Stimulated activated CD4-positive, alpha-beta T cell treated with anti-CD3 and anti-CD28 coated beads, TNF-alpha, amount 100 ng/mL, for 1 hour (primary cell): ENCODE measurements at places on chromosomes 2 and 18.

DNA sequence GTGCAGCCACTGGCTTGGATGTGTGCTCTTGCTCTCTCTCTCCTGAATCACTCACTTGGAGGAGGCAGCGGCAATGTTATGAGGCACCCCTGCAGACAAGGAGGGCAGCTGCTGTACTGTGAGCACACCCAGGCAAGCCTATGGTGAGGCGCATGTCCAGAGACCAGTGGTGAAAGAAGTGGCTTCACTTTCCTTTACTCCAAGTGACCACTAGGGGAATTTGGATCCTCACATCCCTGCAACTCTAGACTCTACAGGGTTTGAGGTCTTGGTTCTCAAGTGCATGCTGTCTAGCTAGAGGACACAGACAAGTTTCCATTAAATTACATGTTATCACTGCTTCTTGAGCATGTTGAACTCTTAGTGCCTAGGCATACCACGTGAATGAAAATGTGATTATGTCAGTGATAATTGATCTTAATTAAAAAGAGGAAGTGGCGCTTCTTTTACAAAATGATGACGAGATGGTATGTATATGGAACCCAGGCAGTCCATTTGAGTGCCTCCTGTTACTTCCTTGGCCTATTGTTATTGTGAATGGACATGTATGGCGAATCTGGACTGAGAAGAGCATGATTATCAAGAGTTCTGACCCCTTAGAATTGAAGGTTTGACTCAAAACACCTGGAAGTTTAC is 181.0 kb upstream of the CDH2 start:
- no peak for DNase-seq

DNA sequence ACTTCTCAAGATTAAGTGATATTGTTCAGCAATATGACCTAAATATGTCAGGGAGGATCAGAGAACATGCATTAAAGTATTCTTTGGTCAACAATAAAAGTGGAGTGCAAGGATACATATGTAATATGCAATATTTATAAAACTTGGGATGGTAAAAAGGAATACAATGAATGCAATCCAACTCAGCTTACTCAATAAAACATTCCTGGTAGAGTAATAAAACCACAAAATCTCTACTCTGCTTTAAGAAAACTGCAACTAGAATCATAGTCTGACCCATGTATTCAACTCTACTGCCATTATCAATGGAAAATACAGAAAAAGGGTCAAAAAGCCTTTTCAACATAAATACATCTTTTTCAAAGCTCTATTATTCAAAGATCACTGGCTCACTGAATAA is 11.6 kb downstream of the IRS1 start:
- DNase-seq = no peak

DNA sequence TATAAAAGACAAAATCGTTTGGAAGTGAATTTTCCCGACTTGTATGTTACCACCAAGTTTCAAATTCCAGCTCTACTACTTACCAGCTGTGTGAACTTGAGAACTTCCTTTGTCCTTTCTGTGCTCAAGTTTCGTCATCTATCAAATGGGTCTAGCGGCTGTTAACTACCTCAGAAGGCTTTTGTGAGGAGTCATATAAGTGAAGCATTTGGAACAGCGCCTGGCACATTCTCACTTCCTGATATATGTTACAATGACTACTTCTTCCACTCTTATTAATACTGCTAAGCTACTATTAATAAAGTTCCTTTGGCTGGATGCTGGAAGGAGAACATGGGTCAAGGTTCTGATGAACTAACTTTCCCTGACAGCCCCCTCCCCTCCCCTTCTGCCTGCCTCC is 104.5 kb downstream of the MEIS1 start:
- DNase-seq = no peak

GRCh38 chr2:240759459-240759858 is 60.6 kb downstream of the KIF1A start:
- no peak for DNase-seq

DNA sequence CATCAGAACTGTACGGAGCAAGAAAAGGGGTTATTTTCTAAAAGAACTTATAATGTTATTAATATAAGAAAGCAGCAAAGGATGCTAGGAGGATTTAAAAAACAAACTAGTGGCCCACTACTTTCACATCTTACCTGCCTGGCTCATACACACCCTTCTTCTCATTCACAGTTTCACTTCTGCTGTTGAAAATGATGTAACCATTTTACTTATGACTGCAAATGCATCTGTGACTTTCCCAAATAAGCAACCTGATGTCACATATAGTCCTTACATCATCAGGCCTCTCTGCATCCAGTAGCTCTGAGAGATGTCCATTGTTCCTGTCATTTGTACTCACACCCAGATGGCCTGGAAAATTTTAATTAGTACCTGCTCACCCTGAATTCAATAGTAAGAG is 101.8 kb upstream of the MYO3B start:
- no peak for DNase-seq

- DNase-seq = no peak
Measured at GRCh38 chr2:228581731-228582130, 400.2 kb upstream of the SPHKAP start.

GRCh38 chr2:120894966-120895365 is 159.3 kb downstream of the GLI2 start:
- DNase-seq = no peak

GRCh38 chr2:197452754-197453122 is 614 bp upstream of the COQ10B start:
- DNase-seq = no peak

- DNase-seq = no peak
Measured at GRCh38 chr2:132503701-132504100, 87.1 kb downstream of the GPR39 start.

DNA sequence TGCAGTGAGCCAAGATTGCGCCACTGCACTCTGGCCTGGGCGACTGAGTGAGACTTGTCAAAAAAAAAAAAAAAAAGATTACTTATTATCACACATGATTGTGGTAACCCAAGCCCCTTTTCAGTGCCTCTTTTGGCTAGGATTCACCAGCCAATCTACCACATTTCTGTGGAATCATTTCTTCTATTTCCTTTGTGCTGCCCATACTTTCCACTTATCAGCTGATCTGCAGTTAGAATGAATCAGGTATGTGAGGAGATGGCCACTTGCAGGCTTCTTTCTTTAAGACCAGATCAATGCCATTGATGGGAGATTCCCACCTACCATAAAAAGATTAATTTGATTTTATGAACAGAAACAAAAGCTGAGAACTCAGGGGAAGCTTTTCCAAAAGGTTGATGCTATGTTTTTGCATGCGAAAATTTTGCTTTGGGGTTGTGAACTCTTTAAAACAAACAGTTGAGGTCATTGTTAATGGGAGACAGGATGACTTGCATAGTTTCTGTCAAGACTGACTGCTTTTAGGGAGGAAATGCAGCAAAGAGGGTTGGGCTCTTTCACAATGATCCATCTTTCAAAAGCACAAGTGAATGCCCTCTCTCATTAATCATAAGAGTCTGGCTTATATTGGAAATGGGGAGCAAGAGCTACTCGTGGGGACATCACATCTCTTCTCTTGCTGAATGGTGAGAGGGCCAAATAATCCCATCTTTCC is 66.9 kb upstream of the CYP26B1 start:
- no peak for DNase-seq

DNA sequence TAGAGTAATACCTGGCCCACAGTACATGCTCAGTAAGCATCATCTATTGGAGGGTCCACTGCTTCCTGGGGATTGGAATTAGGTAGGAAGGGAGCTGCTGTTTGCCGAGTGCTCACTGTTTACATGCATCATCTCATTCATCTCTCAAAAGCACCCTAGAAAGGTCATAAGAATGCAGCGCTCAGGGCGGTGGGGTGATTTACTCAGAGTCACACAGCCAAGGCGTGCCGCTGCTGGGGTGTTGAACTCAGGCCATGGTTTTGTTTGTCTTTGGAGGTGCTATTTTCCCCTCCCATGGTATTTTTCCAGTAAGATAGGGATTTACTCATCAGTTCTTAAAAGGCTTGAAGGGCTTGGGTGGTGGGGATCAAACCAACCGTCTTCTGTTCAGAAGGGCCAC is 227.5 kb downstream of the LDLRAD4 start:
- no peak for DNase-seq

DNA sequence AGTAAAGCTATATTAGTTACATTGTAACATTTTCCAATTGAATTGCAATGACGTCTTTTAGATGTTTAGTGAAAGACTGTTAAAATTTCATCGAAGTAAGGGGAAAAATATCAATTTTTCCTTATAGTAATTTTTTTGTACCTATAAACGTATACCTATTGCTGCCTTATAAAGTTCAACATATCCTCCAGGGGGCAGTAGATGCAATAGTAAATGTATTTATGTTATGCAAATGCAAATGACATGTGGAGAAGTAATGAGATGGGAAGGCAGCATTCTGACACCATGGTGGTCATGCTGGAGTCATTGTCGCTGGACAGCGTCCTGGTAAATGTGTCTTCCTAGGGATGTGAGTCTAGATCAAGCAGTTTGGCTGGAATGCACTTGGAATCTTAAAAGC is 38.7 kb downstream of the MSTN start:
- no peak for DNase-seq

GRCh38 chr2:37665604-37666362 is 5.7 kb downstream of the CDC42EP3 start:
- DNase-seq = no peak

GRCh38 chr2:65165558-65165957 is 35.7 kb upstream of the RAB1A start:
- DNase-seq = no peak

- DNase-seq = no peak
Measured at GRCh38 chr2:78457269-78457668, 568.2 kb upstream of the REG3G start.

- DNase-seq = no peak
Measured at GRCh38 chr18:36560187-36560586, 262.7 kb downstream of the FHOD3 start.

DNA sequence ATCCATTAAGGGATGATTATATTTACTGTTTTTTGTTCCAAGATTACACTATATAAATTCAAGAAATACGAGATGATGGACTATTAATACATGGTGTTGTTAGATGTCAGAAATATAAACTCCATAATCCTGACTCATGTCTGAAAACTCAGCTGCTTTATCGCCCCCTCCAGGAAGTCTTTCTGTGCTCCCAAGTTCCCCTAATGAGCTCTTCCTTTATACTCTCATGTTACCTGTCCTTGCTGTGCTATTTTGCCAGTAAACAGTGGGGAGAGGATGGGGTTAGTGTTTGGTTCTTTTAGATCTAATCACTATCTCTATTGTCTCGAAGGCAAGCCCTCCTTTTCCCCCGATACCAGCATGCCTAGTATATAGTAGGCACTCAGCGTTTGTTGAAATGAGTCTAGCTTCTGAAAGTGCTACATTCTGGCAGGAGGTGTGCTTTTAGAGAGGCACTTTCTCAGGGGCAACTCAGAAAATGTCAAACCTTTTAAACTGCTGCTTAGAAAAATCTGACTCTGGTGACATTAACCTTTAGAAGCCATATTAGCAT is 21.4 kb upstream of the BARD1 start:
- DNase-seq = no peak

- DNase-seq = no peak
Measured at GRCh38 chr2:99476629-99477028, 13.2 kb downstream of the REV1 start.

DNA sequence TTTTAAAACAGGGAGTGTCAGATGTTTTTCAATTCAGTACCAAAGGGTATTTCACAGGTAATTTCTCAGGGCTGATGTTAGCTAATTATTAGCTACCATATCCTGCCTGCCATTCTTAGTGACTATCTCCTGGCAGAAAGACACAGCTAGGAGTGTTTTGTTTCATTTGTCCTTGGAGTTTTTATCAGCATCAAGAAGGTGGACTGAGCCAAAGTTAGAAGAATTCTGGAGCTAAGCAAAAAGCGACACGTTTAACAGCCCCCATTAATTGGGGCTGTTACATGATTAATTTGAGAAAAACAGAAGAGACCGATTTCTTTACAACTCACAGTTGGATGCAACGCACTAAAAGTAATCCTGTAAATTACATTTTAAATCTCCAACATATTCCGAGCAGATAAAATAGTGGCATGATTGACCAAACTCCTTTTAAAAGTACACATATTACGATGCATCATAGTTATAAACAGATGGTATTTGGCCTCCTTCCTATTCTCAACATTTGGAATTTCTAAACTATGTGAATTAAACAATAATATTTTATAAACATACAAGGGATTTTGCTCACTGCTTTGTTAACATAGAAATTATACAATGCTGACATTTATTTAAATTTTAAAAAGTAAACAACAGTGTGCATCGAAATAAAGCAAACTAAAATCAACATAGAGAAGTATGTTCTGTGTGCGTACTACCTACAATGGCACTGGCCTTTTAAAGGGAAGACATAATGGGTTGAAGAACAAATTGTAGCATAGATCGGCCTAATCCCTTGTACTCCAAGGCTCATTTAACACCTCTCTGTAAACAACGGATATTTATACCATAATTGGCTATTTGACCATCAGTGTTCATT is 585.1 kb downstream of the ZEB2 start:
- no peak for DNase-seq

DNA sequence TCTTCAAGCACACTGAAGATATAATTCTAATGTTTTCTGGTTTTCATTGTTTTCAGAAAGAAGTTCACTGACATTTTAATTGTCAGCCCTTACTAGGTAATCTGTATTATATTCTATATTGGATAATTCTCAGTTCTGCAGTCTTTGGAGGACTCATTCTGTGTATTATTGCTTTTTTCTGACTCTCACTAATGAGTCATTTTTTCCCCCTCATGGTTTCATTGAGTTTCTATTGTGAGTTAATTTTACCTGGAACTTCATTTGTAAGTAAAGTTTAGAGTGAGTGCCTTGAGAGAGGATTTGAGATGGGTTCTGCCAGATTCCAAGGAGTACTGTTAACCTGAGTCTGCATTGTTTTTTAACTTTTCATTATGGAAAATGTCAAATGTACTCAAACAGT is 90.4 kb upstream of the LYPD1 start:
- DNase-seq = no peak

- no peak for DNase-seq
Measured at GRCh38 chr2:65396348-65397026, 35.9 kb downstream of the SPRED2 start.

DNA sequence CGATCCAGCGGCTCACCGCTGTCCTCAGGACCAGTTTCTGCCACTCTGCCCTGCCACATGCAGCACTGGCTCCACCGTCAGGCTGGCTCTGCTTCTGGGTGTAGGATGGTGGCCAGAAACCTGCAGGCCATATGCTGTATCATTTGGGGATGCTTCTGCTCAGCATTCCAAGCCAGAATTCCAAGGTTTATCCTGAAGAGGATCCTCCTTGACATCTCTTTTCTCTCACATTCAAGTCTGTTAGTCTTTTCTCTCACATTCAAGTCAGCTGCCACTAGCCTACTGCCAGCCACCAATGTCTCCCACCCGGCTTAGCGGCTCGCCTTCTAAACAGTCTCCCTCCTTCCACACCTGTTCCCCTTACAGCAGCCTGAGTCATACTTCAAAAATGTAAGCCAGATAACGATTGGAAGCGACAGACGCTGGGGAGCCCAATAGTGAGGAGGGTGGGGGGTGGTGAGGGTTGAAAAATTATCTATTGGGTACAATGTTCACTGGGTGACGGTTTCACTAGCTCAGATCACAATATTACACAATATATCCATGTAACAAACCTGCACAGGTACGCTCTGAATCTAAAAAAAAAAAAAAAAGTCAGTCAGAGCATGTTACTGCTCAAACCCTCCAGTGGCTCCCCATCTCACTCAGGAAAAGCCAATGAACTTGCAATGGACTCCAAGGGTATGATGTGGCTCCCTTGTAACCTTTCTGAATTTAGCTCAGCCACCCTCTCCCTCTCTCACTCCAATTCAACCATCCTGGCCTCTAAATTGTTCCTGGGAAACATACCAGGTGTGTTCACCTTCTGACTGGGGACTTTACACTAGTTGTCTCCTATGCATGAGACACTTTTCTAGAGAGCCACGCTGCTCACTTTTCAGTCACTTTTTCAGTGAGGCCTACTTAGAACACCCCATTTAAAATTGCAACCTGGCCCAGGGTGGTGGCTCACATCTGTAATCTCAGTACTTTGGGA is 38.8 kb upstream of the SP3 start:
- no peak for DNase-seq
